ENCODE measurements at places on chromosomes 5 and 9. TPM values are rescaled to one million over a fixed set of nuclear protein-coding genes. Genes with fewer than 3 reads are reported as not detected.

The MARCHF3 gene
- 6.1 TPM for total RNA-seq

The ADGRD2 gene
- total RNA-seq = not detected

The TOPORS gene
- 13.3 TPM for total RNA-seq

The SAXO1 gene
- total RNA-seq = 0.07 TPM

DNA sequence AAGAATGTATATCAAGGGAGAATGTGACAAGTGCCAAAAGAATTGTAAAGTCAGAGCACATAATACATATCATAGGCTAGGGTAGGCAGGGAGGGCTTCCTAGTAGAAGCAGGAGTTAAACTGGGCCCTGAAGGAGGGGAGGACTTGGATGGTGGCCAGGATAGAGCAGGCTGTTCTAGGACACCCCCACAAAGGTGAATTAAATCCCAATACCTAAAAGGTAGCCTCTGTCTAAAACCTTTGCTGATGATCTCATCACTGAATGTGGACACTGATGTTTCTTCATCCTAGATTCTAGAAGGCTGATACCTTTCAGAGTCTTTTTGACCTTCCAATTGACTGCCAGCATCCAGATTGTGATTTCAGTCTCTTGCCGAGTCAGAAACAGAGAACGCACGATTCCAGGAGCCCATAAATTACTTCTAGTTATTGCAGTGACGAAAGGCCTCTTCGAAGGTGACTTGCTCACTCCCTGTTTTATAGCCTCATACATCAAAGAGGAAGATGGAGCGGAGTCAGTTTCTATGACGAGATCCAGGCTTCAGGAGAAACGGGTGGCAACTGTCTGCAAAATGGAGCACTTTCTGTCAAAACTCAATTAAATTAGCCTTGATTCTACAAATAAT, 43.2 kb downstream of the KIF4B start:
- H3K27me3 ChIP-seq = peaks cover 9% of the 10 kb centered on the region
- no peak overlapping the region for H3K27ac ChIP-seq
- no peak for DNase-seq
- no peaks in the 10 kb centered on the region for H3K4me1 ChIP-seq

GRCh38 chr9:112041199-112041535, 133.9 kb downstream of the SUSD1 start:
- H3K4me1 ChIP-seq = peaks cover 25% of the 10 kb centered on the region
- peaks cover 11% of the 10 kb centered on the region for H3K27me3 ChIP-seq
- no peak overlapping the region for H3K27ac ChIP-seq
- DNase-seq = no peak
- no peak overlapping the region for H3K4me3 ChIP-seq
- peaks cover 7% of the 10 kb centered on the region for H3K36me3 ChIP-seq

GRCh38 chr9:106885451-106885850, 22.5 kb downstream of the ZNF462 start:
- no peaks in the 10 kb centered on the region for H3K27me3 ChIP-seq
- DNase-seq = no peak
- H3K27ac ChIP-seq = no peak overlapping the region
- no peaks in the 10 kb centered on the region for H3K36me3 ChIP-seq
- H3K4me1 ChIP-seq = no peaks in the 10 kb centered on the region

DNA sequence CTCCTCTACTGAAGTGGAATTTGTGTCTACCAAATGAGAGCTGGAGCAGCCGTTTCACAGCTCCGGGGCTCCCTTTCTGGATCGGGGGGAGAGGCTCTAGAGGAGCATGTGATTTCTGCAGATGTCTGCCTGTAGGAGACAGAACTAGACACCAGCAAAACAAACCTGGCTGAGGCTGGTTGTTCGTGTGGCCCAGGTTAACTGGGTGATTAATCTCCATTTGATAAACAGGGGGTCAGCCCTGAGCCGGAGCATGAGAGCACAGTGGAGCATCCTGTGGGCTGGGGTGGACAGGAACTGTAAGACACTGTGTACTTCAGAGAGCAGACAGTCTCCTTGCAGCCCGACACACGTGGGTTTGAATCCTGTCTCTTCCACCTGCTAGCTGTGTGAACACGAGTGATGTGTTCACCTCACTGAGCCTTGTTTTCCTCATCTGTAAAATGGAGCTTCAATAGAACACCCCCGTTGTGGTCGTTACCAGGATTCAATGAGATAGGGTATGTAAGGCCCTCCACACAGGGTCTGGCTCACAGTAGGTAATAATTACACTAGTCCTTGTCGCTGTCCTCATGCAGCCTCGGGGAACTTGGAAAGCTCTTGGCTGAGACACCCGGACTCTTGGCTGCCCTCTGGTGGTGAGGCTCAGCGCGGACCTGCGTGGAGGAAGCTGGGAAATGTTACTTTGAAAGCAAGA, 12.9 kb downstream of the CXCL14 start:
- DNase-seq = peak; percentile 83
- H3K27me3 ChIP-seq = no peaks in the 10 kb centered on the region
- H3K4me3 ChIP-seq = no peak overlapping the region
- H3K4me1 ChIP-seq = no peaks in the 10 kb centered on the region
- H3K27ac ChIP-seq = no peak overlapping the region

DNA sequence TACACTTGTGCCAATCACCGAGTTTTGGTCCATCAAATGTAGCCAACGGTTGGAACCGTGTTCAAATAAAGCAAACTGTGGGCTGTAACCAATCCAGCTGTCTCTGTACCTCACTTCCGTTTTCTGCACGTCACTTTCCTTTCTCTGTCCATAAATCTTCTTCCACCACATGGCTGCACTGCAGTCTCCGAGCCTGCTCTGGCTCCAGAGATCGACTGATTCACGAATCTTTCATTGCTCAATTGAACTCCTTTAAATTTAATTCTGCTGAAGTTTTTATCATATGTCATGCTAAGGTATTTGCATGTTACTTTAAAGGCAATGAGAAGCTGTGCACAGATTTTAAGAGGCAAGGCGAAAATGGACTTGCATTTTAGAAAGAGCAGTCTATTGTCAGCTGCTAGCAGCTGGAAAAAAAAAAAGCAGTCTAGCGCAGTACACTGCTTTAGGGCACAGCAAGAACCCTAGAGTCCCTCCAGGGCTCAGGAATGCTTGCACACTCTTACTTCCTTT, 13.2 kb downstream of the TTC39B start:
- peak; percentile 47 for DNase-seq
- H3K27me3 ChIP-seq = no peaks in the 10 kb centered on the region
- H3K4me1 ChIP-seq = peaks cover 76% of the 10 kb centered on the region
- H3K4me3 ChIP-seq = peak overlapping the region; percentile 57
- peak overlapping the region; percentile 96 for H3K27ac ChIP-seq

GRCh38 chr9:70218767-70219166, 40.0 kb upstream of the SMC5 start:
- no peak overlapping the region for H3K4me3 ChIP-seq
- no peak overlapping the region for H3K27ac ChIP-seq
- peaks cover 12% of the 10 kb centered on the region for H3K36me3 ChIP-seq
- no peak for DNase-seq
- no peaks in the 10 kb centered on the region for H3K27me3 ChIP-seq

DNA sequence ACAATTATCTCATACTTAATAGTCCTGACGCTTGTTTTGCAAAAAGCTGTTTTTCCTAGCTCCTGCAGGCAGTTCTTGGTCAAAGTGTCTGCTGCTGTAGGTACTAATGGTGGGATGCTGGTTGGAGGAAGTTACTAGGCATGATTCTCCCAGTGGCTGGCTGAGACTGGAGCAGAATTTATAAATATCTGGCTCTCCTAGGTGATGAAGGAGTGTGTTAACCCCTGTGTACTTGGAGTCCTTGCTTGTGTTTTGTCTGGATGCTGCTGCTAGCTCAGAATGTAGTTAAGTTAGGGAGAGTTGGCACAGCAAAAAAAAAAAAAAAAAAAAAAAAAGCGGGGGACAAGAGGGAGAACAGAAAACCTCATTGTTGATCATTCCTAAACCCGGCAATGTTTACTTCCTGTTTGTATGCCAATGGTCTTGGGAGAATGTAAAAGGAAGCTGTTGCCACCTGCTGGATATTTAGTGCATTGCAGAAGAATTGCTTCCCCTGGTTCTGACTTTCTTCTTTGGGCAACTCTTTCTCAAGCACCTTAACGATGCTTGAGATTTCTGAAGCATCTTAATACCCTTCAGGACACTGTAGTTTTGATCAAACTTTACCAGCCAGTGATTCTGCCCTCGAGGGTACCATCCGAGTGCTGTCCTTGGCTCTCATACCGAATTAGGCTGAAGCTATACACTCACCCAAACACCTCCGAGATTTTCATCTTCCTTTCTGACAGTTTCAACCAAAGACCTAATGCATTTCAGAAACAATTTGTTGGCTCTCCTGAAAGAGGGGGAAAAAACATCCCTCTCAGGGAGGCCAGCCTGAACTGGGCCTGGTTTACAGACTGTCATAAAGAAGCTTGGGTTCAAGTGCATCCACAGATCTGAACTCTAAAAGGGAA, 71.7 kb upstream of the WWC1 start:
- peak; percentile 49 for DNase-seq
- peaks cover 2% of the 10 kb centered on the region for H3K4me1 ChIP-seq
- peaks cover 9% of the 10 kb centered on the region for H3K27me3 ChIP-seq
- no peaks in the 10 kb centered on the region for H3K36me3 ChIP-seq
- H3K27ac ChIP-seq = no peak overlapping the region
- H3K4me3 ChIP-seq = no peak overlapping the region

Data from activated CD8-positive, alpha-beta T cell treated with anti-CD3 and anti-CD28 coated beads for 36 hours (primary cell).